Head of caudate nucleus (tissue), 42 donors: ENCODE measurements at places on chromosomes 3 and 15.

DNA sequence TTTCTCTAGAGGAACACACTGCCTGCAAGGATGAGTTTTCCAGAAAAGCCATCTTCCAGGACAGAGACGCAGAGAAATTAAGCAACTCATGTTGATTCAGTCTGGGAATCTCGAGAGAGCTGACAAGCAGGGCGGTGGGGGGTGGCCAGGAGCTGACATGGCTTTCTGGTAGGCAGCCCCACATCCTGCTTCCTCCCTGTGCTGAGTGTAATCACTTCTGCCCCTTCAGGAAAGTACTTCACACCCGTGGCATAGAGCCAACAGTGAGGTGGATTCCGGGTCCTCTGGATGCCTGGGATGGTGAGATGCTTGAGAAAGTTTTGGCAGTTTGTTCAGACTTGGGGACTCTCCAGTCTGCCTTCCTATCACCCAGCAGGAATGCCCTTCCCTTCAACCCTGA, 221.1 kb downstream of the SLCO3A1 start:
- DNase-seq: no peak

DNA sequence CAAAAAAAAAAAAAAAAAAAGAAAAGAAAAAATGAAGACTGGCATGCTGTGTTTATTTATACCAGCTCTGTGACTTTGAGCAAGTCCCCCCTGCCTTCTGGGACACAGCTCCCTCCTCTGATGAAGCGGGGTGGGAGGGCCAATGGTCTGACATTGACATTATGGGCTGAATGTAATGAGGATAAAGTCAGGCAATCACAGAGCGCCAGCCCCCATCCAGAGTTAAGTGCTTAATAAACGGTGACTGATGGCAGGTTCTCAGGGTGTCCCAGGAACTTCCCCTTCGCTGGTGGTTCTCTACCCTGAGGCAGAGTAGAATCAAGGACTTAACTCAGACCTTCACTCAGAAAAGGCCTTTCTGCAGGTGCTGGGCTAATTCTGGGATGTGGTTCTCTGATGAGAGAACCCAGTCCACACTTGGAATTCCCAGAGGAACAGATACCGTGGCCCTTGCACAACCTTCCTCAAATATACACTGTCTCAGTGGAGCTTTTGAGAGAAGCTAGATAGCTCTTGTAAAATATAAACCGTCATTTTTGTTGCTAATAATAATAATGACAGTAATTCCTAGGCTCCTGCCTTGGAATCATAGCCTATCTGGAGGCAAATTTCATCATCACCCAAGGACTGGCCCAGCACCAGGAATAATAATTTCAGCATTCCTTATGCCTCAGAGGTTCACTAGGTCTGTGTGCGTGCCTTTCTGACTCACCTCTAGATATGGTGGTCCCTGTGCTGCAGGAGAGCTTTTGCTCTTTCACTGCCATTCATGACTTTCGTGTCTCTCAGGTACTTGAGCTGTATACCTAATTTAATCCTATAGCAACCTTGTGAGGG, 115.8 kb downstream of the RPLP1 start:
- no peak for DNase-seq

DNA sequence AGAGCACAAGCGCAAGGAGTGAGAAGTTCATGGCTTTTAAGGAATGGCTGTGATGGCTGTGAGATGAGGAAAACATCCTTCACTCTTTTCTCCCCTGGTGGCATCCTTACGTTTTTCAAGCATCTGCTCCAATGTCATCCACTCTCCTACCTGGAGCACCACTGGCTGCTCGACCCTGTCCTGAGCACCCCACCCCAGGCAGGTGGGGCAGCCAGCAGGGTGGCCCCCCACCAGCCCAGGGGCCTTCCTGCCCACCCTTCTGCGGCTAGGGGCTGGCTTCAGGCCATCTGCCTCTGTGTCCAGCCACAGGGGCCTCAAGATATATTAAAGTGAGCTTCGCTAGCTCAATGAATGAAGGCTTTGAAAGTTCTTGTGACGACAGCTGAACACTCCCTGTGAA, 56.1 kb downstream of the ATP10A start:
- DNase-seq: no peak

- no peak for DNase-seq
These were observed 55.8 kb downstream of the TRIM71 start for GRCh38 chr3:32873531-32874130.

DNA sequence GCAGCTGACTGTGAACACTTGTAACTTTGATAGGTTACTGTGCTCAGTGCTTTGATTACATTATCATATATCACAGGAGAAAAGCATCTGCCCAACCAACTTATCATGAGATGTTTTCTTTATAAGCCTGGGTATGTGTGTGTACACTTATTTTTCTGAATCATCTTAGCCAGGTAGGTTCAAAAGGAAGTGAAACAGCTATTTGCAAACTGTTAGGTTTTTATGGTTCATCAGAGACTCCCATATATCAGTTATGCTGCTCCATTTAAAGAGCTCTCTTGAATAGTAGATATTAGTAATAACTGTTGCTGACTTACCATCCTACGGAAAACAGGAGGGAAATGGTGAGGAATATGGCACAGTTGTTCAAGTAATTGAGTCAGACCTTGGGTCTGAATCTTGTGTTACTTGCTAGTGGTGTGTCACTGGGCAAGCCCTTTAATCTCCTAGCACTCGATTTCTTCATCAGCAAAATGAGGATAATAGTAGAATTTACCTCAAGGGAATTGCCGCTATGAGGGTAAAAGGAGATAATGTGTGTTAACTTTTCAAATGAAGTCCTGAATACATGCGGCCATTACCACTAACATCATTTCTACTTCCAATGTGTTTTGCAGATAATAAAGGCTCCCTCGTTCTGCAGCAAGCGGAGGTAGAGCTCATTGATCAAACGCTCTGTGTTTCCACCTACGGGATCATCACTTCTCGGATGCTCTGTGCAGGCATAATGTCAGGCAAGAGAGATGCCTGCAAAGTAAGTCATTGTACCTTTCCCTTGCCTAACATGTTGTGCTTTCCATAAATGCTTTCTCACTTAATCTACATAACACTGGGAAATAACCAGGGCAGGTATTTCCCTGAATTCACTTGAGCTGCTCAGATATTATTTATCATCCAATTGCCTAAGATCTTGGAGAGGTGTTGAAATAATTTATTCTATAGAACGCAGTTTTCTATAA, 7.8 kb upstream of the C3orf52 start:
- DNase-seq: no peak

GRCh38 chr15:79972863-79973262, 1.9 kb upstream of the BCL2A1 start:
- DNase-seq: no peak

DNA sequence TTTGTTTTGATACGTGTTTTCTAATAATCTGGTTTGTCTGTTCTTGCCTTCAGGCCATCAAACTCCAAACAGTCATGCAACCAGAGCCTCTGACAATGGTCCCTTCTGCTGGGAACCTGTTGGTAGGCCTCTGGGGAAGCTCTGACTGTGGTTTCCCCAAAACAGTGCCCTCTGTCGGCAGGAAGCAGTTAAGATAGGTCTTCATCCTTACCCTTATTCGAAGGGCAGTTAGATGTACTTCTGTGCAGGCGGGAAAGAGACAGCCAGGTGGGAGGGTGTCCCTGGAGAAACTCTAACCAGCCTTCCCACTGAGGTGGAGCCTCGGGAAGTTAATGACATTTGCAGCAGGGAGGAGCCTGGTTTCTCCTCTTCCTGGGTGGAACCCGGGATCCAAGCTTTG, 81.6 kb upstream of the CHMP2B start:
- peak; percentile 41 for DNase-seq

GRCh38 chr15:80999623-81000036, 1.1 kb upstream of the TLNRD1 start:
- no peak for DNase-seq
